ENCODE measurements at places on chromosomes 4 and X. TPM values are rescaled to one million over a fixed set of nuclear protein-coding genes. Genes with fewer than 3 reads are reported as not detected.
A peak's percentile ranks its signal among the peaks of the same experiment; 100 is the strongest.

GRCh38 chr4:186845137-186845842 is 121.6 kb upstream of the FAT1 start:
- no peak for DNase-seq

DNA sequence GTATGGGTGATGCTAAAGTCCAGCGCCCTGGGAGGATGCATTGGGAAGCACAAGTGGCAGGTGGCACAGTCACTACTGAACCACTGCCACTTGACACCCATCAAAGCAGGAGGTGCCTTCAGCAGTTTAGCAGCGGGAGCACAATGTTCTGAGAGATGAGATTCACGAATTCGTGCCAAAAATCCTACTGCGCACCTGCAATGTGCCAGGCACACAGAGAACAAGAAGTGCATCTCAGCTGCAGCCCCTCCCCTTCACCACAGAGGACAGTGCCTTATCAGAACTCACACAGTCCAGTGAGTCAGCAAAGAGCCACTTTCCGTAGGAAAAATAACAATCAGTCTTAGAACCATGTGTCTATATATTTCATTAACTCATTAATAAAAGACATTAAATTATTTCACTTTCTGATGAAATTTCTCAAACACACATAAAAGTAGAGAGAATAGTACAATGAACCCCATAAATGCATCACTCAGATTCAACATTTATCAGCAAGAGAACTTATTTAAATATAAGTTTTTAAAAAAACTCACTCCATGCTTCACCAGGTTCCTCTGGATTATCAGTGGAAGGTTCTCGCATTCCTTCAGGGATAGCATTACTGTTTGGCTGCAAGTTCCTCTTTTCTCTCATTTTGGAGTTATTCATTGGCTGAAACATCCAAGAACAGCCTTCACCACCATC is 47.0 kb downstream of the BEND2 start:
- DNase-seq, result peak; percentile 58

GRCh38 chr4:184693056-184693455 is 40.8 kb downstream of the CENPU start:
- DNase-seq, result no peak

DNA sequence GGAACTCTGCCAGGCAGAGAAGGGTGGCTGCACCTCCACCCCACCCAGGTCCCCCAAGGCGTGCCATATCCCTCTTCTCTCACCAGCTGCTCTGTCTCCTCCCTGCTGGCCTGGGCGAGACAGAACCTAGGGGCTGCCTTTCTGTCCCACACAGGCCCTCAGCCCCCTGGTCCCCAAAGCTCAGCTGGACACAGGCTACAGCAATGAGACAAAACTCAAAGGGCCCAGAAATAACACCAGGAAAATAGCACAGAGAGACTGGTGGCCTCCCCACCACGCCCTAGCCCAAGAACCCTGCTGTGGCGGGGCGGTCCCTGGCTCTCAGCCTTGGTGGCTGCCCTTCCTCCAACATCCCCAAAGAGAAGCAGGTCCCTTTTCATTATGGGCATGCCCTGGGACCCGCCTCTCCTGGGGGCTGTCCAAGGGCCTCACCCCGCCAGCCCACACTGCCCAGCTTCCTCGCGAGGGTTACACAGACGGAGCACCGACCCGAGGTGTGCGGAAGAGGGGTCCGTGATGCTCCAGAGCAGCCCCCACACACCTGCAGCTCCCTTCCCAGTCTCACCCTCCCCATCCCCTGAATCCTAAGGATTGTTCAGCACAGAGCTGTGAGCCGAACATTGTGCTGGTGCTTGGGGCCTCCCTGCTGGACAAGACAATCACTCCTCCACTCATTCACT is 67.7 kb upstream of the HMX1 start:
- peak; percentile 21 for DNase-seq

Gene GLRA2
- not detected for total RNA-seq

Gene FAM9B
- total RNA-seq, result not detected

Measured in right atrium auricular region (tissue), 2 donors.